Lung (tissue), 17 donors: ENCODE measurements at places on chromosomes 3 and 15. TPM values are rescaled to one million over a fixed set of nuclear protein-coding genes. Genes with fewer than 3 reads are reported as not detected.
A peak's percentile ranks its signal among the peaks of the same experiment; 100 is the strongest.

Gene CCDC39
- total RNA-seq, result 6.7 TPM

Gene TMEM212
- 16.5 TPM for total RNA-seq

- peak; percentile 34 for DNase-seq
Observed at GRCh38 chr3:151538456-151539393, 77.9 kb upstream of the IGSF10 start.

Gene PGBD4
- 1.5 TPM for total RNA-seq

DNA sequence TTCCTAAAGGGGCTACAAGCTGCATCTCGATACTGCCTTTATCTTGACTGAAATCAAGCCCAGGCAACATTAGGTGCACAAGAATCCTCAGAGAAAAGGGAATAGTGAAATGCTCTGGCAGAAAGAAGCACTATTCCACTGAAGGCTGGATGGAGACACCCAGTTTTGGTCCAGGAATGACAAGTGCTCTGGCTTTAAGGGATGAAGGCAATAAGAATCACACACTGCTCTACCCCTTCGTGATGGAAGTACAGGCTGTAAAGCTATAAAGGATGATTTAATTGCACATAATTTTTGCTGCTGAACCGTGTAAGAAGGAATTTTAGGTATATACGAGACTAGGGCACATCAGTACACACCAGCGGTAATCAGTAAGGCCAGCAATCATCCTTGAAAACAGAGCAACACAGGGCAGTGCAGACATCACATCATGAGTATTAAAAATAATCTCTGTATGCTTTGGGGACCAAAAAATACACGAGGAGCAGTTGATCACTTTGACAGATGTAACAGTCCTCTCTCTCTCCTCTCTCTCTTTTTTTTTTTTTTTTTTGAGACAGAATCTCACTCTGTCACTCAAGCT is 414.6 kb upstream of the TBL1XR1 start:
- DNase-seq, result no peak
